ENCODE measurements at places on chromosomes 1 and 21. TPM values are rescaled to one million over a fixed set of nuclear protein-coding genes. Genes with fewer than 3 reads are reported as not detected.

The GRIK1 gene
- 41.8 TPM for total RNA-seq

The POU3F1 gene
- 1.6 TPM for total RNA-seq

The GNAT2 gene
- not detected for total RNA-seq

The GJC2 gene
- 0.92 TPM for total RNA-seq

The CSMD2 gene
- total RNA-seq, result 31.8 TPM

The PTP4A2 gene
- total RNA-seq, result 444 TPM

The ROR1 gene
- 2.3 TPM for total RNA-seq

The SLC22A15 gene
- total RNA-seq, result 28.6 TPM

The LHX4 gene
- total RNA-seq, result not detected

The FTCD gene
- 0.69 TPM for total RNA-seq

The DVL1 gene
- total RNA-seq, result 58.6 TPM

The RIIAD1 gene
- total RNA-seq, result 13.4 TPM

The MIA3 gene
- 57.4 TPM for total RNA-seq

The CCSAP gene
- total RNA-seq, result 73.1 TPM

The CR1 gene
- 0.46 TPM for total RNA-seq

The GOLT1A gene
- 5.5 TPM for total RNA-seq

The CAMK1G gene
- 4.4 TPM for total RNA-seq

The LCE1A gene
- total RNA-seq, result not detected

The GPR153 gene
- total RNA-seq, result 33.2 TPM

The C1orf50 gene
- 13.6 TPM for total RNA-seq

The PRAMEF13 gene
- total RNA-seq, result not detected

The SEMA4A gene
- total RNA-seq, result 23.3 TPM

The KIAA0040 gene
- total RNA-seq, result 1.2 TPM

The ADGRB2 gene
- total RNA-seq, result 59.5 TPM

The KCNK1 gene
- 7.4 TPM for total RNA-seq

The ZNF648 gene
- total RNA-seq, result 1.4 TPM

All from diencephalon (tissue), 1 donor.